ENCODE measurements at places on chromosomes 3 and 15. TPM values are rescaled to one million over a fixed set of nuclear protein-coding genes. Genes with fewer than 3 reads are reported as not detected.

DNA sequence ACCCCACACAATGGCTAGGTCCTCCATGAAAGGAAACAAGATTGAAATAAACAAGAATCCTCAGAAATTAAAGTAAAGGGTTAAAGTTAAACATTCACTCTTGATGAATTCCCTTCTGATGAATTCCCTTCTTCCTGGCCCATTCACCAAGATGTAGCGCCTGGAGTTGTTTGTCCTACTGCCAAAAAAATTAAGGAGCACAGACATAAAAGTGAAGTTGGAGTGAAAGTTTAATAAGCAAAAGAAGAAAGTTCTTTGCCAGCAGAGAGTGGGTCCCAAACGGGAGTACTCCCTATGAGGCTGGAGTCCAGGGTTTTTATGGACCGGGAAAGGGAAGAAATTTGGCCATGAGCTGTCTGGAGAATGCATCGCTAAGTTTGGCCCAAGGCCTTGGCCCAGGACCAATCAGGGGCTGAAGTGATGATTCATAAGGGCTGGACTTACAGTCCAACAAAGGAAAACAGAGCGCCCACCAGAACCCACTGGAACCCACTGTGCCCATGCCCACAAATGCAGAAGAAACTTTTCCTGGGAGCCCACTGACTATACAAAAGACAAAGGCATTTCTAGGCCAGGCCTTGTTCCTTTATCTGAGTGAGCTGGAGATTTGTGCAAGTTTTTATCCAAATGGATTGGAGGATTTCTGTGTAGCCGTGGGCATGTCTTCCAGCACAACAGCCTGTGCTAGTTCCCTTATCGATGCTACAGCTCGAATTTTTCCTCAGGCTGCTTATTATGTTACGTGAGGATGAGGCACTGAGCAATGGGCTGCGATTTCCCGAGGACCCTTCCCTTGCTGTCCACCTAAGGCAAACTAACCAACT, 1561.6 kb downstream of the OTOL1 start:
- DNase-seq: no peak

The MTFMT gene
- polyA plus RNA-seq: 12.3 TPM

- no peak for DNase-seq
These were observed 91.2 kb downstream of the SLC25A26 start for GRCh38 chr3:66312039-66312438.

The MNS1 gene
- polyA plus RNA-seq: 26.3 TPM

The RBM15B gene
- 38.4 TPM for polyA plus RNA-seq

Data from left renal pelvis (tissue), 4 donors.